ENCODE measurements at places on chromosomes 7 and 10.

- no peak for DNase-seq
Measured at GRCh38 chr10:62503872-62504271, 129.7 kb downstream of the ZNF365 start.

DNA sequence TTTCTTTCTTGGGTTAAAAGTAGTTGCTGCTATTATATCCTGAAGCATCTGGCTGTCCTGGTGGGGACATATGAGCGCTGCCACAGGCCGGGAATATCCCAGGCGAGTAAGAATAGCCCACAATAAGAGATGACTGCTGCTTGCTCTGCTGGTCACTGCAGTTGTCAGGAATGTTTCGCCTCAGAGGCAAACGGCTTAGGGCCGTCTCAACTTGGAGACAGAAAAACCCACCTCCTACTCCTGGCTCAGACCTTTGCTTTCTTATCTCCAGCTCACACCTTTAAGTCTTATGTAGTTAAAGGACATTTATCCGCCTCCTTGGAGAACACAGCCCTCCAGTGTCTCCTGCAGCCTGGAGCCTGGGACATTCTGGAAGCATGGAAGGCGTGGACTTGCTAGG is at the start of gene GJD4:
GJD4 (plus strand) TSS at position 151 of the 400 bp plus-strand sequence; CDS start at position 378, 227 bp downstream.
- DNase-seq = no peak

DNA sequence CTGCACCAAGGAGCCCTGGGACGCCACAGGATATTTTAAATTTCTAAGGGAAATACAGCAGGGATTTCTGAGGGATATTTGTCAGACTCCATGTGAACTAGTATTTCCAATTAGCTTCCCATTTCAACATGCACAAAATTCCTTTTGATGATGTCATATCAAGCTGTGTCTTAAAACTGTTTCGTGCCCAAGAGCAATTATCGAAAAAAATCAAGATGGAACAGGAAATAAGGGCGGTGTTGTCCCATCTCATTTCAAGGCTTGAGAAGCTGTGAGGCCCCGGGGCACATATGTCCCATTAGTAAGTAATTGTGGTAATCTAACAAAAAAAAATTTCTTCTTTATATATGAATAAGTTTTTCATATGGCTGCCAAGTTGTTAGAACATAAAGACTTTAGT is 47.4 kb downstream of the PPP1R17 start:
- no peak for DNase-seq

- no peak for DNase-seq
Measured at GRCh38 chr7:155743177-155743576, 69.1 kb downstream of the SHH start.

- DNase-seq = no peak
Measured at GRCh38 chr10:96661632-96662031, 58.7 kb downstream of the PIK3AP1 start.

- no peak for DNase-seq
Measured at GRCh38 chr7:27129729-27130539, 623 bp downstream of the HOXA4 start.

DNA sequence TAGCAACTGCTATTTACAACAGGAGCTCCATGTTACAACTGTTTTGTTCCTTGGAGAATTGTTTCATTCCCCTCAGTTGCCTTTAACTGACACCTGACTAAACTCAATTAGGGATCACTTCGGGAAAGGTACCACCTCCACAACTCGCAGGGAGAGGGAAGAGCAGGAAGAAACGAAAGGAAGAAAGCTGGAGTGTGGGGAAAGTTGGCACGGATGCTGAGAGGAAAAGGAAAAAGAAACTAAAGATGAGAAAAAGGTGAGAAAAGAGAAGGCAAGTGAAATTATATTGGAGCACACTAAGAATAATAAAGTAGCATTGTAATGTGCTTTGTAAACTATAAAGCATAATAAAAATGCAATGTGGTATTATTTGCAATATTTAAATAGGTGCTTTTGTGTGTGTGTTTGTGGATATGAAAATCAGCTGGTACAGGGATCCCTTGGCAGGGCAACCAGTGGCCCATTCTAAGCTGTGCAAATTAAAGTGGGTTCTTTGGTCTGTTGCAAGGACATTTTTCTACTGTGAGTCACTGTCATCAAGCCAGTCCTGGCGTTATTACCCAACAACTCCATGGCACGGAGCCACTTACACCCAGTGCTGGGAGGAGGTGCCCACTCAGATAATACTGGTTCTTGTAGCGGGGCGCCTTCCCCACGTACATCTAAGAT is 45.9 kb downstream of the HIPK2 start:
- peak; percentile 26 for DNase-seq

- DNase-seq = no peak
Measured at GRCh38 chr7:16644636-16645592, 640 bp downstream of the ANKMY2 start.

DNA sequence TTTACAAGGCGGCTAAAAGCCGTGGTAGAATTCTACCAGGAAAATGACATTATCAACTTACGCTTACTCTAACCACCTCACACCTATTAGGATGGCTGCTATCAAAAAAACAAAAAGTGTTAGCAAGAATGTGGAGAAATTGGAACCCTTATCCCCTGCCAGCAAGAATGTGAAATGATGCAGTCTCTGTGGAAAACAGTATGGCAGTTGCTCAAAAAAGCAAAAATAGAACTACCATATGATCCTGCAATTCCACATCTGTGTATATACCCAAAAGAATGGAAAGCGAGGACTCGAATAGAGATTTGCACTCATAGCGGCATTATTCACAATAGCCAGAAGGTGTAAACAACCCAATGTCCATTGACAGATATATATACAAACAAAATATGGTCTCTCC is 61.3 kb downstream of the KIF5B start:
- no peak for DNase-seq

- DNase-seq = no peak
Measured at GRCh38 chr10:58955615-58956014, 220.8 kb upstream of the PHYHIPL start.

DNA sequence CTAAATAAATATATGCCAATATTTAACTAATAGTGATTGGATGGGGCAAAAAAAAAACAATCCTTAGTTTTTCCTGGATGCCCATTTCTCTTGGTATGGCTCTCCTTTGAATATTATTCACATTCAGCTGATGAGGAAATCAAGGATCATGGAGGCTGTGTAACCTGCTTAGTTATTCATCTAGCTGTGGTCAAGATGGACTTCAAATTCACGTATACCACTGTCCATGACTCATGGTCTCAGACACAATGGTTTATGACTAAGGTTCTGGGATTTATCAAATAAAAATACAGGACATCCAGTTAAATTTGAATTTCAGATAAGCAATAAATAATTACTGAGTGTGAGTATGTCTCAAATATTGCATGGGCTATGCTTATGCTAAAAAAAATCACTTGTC is 191.5 kb upstream of the CELF2 start:
- DNase-seq = no peak

GRCh38 chr10:133460208-133460769 is 6.5 kb downstream of the SCART1 start:
- DNase-seq = no peak

Data from NCI-H2029 treated with DMSO at 0.1 percent for 48 hours (cell line).